Activated CD8-positive, alpha-beta memory T cell treated with anti-CD3 and anti-CD28 coated beads, Interleukin-2, amount 50 U/mL, for 4 hours (primary cell): ENCODE measurements at places on chromosomes 5 and 9.

- DNase-seq: no peak
These were observed 804.6 kb upstream of the COX7C start for GRCh38 chr5:85813146-85813545.

DNA sequence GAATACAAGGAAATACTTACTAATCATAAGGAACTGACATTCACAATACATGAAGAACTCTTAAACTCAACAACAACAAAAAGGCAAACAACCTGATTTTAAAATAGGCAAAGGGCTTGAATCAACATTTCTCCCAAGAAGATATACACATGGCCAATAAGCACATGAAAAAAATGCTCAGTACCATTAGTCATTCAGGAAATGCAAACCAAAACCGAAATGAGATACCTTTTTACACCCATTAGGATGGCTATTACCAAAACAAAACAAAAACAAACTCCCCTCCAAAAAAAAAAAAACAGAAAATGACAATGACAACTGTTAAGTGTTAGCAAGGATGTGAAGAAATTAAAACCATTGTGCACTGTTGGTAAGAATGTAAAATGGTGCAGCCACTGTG is 104.1 kb upstream of the ZNF462 start:
- DNase-seq: no peak

GRCh38 chr5:54874337-54875021 is 110.9 kb downstream of the ESM1 start:
- DNase-seq: no peak

GRCh38 chr9:129894120-129894823 is 59.0 kb downstream of the USP20 start:
- no peak for DNase-seq
